ENCODE measurements at places on chromosomes 6 and 20. TPM values are rescaled to one million over a fixed set of nuclear protein-coding genes. Genes with fewer than 3 reads are reported as not detected.

Gene MCM8
- 2.7 TPM for total RNA-seq

- DNase-seq, result no peak
Measured at GRCh38 chr6:165697171-165697570, 34.1 kb upstream of the PDE10A start.

- no peak for DNase-seq
Measured at GRCh38 chr6:139531148-139532115, 157.0 kb upstream of the CITED2 start.

- DNase-seq, result no peak
Measured at GRCh38 chr6:143505111-143505510, 6.4 kb downstream of the FUCA2 start.

DNA sequence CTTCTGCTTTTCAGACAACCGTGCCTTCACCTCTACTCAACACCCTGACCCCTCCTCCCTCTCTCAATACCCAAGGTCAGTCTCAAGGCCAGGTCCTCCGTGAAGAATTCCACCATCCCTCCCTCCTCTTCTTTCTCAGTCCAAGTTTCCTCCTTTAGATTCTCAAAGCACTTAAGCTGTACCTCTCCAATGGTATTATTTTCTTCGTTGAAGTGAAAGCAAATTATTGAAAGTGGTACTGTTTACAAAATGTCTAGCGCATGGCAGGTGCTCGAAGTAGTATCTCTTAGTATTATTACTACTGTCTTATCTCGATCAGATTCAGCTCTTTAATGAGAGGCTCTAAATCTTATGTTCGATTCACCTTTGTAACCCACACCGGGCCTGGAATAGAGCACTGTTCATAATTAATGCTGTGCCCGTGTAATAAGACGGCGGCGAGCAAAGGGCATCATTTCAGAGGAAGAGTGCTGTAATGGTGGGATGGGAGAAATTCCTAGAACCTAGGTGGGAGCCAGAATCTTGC lies 593 bp upstream of the RALGAPB start:
- DNase-seq, result peak; percentile 7

DNA sequence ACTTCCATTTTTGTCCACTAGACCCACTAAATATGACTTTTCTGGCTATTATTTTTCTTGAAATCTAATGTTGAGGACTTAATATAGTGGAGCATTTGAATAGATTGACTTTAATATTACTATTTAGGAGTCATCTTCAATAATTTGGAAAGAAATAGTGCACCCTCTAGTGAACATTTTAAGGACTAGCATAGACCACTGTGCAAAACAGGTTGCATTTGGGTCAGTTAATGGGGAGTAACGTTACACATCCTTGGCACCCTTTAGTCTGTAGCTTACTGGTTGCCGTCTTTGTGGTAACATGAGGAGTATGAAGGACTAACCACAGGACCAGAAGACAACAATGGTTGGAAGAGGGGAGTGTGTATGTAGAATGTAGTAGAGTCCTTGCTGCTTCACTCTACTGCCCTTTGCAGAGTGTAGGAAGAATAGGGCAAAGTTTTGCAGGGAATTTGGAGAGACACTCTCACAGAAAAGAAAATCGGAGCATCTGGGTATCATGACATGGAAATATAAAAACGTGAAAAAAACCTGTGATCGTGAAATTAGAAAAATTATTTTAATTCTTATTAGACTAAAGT lies 25.2 kb downstream of the RFPL4B start:
- no peak for DNase-seq

Gene ID4
- 0.27 TPM for total RNA-seq

DNA sequence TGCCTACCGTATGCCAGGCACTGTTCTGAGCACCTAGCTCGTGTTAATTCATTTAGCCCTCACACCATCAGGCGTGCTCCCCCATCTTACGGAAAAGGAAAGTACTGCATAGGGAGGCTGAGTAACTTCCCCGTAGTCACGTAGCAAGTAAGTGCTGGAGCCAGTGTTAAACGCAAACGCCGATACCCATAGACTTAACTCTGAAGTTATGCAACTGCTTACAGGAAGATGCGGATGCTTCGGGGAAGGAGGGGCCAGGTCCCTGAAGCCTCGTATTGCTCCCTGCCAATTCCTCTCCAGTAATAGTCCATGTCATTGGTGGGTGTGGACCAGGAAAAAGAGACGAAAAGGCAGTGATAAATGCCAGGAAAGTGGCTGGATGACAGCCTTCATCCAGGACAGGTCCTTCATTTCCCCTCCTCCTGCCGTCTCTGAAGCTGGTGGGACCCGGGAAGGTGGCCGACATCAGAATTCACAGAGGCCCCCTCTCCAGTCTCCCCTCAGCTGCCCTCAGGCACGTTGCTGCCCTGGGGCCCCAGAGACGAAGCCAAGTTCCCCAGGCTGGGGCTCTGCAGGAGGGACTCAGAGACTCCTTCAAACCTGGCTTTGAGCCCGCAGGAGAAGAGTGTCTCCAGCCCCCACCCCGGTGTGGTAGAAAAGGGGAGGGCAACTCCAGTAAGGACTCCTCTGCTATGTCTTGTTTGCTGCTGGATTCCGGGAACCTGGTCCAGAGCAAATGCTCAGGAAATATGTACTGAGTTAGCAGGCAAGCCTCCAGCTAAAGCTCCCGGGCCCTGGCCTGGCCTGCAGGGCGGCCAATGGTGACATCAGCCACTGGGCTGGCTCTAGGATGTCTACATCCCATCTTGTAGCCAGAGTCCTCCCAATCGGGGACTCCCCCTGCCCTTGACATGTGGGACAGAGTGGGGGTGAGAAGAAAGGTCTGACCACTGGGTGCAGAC lies 37.8 kb downstream of the RAB44 start:
- DNase-seq, result no peak

Gene C6orf52
- not detected for total RNA-seq

Gene SLC17A5
- 8.9 TPM for total RNA-seq

DNA sequence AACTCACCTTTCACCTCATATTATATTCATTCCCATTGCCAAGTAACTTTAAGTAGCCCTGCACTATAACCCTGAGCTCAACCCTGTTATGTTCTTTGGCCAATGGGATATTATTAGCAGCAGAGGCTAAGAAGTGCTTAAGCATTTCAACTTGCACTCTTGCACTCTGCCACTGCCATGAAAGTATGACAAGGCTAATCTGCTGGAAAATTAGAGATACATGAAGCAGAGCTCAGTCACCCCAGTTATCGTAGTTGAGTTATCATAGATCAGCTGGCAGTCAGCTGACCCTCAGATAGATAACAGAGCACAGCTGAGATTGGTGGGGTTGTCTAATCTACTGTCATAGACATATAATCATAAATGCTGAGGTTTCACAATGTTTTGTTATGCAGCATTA lies 209.4 kb upstream of the RUNX2 start:
- DNase-seq, result no peak

- no peak for DNase-seq
Measured at GRCh38 chr6:118895261-118895560, 1.3 kb downstream of the ASF1A start.

DNA sequence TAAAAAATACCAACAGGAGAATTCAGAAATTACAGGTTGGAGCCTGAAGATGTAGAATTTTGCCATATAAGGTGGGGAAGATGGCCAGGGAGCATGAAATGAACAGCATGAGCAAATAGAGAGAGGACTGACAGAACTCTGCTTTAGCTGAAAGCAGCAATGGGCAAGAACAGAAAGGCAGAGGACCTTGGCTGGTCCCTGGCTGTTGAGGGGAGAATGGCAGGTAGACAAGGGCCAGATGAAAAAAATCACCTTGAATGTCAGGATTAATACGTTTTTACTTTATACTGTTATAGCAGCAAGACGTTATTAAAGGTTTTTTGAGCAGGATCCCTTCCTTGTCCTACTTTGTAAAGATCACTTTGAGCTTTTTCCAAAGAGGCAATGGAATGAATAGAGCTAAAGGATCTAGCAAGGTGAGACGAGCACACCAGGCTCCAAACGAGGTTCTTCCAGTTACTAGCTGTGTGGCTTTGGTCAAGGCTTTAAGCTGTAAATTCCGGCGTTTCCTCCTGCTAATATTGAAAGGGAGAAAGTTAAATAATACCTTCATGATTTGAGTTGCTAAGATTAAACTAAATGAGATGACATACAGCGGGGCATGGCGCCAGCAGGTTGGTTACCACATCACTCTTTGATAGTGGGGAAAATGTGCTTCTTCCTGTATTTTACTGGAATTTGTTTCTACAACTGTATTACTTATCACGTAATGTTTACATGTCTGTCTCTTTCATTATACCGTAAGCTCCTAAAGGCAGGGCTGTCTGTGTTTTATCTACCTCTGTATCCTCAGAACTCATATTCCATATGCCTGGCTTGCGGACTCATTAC lies 776 bp downstream of the PPIL1 start:
- no peak for DNase-seq

DNA sequence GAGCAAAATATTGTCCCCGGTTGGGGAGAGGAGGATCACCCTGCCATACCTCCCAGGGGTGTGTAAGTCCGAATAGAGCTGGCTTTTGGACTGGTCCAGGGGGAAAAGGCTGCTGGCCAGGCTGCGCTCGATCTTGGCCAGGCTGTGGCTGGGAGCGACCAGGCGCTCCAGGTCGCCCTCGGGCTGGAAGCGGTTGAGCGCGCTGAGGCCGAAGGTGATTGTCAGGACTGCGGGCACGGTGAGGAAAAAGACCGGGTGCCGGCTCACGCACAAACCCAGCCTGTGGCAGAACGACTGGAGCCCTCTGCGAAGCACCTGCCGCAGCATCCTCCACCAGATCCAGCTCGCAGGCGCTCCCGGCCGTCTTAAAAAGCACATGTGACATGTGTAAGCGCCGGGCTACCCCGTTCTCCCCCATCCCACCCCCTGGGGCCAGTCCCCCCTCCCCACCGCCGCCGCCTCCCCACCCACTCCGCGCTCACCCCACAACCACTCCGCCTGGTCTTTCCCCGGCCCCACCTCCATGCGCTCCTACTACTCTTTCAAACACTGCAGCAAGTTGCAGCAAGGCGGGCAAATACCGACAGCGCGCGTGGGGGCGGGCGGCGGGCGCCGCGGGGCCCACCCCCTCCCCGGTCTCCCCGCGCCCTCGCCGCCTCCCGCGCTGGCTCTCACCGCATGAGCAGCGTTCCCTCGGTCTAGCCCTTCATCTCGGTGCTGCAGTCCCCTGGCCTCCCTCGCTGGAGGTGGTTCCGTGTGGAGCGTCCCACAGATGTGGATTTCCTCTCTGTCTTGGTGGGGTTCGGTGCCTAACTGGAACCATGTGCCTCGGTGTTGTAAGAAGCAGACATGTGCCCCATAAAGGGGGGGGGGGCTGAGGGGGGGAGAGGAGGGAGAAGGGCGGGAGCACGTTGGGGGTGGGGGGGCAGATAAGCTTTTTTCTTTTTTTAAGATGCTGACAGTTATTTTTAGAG lies 42.4 kb downstream of the PTCHD4 start:
- peak; percentile 18 for DNase-seq

Gene LYRM2
- 8.1 TPM for total RNA-seq

- no peak for DNase-seq
Measured at GRCh38 chr6:606829-607379, 50.0 kb downstream of the HUS1B start.

GRCh38 chr6:9315966-9316650 lies 880.8 kb upstream of the SLC35B3 start:
- no peak for DNase-seq

DNA sequence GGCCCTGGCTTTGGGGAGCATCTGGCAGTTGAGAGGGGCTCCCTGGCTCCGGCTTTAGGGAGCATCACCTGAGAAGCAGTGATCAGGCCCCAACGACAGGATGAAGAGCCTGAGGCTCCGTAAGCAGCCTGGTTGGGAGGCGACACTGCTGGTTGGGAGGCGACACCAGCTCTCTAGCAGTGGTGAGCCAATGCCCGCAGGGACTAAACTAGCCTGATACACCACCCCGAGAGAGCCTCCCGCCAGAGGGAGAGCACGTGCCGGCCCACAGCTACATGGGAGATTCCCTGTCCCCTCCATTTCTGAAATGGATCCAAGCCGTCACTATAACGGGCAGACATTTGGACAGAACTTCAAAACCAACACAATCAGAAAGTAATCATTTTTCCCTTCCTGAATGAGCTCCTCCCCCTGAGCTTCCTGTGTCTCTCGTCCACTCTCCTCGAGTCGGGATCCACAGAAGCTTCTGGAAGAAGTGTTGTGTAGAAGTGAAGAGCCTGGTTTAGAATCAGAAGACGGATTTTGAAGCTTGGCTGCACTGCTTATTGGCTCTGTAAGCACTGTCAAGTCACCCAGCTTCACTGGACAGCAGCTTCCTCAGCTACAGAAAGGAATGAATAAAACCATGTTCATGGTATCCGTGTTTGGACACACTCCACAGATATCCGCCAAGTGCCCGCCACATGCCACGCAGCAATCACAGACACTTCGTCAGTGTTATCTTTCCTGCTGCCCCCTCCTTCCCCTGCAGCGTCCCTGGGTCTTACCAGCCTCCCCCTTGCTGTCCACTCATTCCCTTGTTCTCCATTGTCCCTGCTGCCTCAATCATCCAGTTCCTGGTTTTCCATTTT lies 199.6 kb downstream of the TTLL2 start:
- DNase-seq, result no peak

Gene SMLR1
- not detected for total RNA-seq

Gene DNMT3B
- 24.8 TPM for total RNA-seq

GRCh38 chr6:144195671-144196270 lies 45.5 kb downstream of the STX11 start:
- DNase-seq, result no peak

- DNase-seq, result no peak
Measured at GRCh38 chr6:37368961-37369320, 15.2 kb downstream of the RNF8 start.

Gene TOX2
- total RNA-seq, result not detected

- DNase-seq, result no peak
Measured at GRCh38 chr20:48060841-48061720, 275.8 kb upstream of the SULF2 start.

- peak; percentile 8 for DNase-seq
Measured at GRCh38 chr6:42727087-42727611, 4.8 kb upstream of the PRPH2 start.

- DNase-seq, result no peak
Measured at GRCh38 chr20:53941680-53942471, 128.5 kb downstream of the BCAS1 start.

DNA sequence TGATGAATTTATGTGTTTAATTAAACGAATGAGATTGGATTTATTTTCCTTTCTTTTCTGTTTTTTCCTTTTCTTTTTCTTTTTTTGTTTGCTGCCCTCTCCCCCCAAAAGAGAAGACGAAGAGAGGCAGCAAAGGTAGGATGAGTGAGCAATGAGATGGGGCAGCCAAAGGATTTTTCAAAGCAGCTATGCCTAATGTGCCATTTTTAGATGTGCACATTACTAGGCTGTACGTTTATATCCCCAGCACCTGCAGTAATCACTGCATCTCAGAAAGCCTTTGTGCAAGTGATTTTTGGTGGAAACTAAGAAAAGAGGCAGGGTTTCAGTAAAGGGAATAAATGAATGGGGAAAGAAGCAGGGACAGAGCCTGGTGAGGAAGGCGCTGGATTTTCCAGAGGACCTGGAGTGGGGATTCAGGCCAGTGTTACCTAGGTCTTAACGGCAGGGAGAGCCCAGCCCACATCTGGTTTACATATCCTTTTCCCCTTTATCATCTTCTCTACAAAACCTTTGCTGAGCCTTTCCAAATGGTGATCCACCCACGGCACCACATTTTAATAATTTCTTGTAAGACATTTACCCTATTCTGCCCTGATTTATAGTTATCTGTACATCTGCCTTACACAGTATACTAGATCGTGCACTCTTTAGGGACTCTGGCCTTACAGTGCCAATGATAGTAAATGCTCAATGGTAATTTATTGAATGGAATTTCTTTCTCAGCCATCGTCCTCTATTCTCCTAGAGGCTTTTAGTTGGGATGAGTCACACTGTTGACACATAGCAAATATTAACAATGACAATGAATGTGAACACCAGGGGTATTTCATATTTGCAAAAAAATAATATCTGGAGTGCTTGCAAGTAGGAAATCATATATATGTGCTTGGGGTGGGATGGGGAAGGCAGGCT lies 38.3 kb upstream of the ATXN1 start:
- no peak for DNase-seq

GRCh38 chr20:19974630-19975435 lies 42.3 kb upstream of the NAA20 start:
- no peak for DNase-seq
